ENCODE measurements at places on chromosomes 6 and 20.

DNA sequence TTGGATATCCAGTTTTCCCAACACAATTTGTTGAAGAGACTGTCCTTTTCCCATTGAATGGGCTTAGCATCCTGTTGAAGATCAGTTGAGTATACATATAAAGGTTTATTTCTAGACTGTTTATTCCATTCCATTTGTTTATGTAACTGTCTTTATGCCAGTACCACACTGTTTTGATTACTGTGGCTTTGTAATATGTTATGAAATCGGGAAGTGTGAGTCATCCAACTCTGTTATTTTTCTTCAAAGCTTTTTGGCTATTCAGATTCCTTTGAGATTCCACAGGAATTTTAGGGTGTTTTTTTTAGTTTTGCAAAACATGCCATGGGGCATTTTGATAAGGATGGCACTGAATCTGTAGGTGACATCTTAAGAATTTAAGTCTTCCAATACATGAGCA is 188.3 kb downstream of the BMP7 start:
- DNase-seq: no peak

- no peak for DNase-seq
Measured at GRCh38 chr20:58046311-58046710, 182.1 kb downstream of the ANKRD60 start.

DNA sequence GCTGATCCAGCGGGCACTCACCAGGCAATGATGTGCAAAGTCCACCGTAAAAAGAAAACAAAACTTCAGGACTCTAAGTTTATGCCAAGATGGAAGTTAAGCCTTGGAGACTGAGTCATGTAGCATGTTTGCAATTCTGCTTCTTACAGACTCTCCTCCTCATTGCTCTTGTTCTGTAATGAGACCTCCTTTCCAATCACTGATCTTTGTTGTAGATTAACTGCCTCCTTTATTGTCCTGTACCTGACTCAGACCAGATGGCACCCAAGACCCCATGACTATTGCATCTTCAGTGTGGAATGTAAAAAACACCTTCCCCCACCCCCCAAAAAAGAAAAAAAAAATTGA is 11.2 kb downstream of the NEU1 start:
- DNase-seq: no peak

- DNase-seq: no peak
Measured at GRCh38 chr6:144478483-144478882, 193.3 kb downstream of the UTRN start.

DNA sequence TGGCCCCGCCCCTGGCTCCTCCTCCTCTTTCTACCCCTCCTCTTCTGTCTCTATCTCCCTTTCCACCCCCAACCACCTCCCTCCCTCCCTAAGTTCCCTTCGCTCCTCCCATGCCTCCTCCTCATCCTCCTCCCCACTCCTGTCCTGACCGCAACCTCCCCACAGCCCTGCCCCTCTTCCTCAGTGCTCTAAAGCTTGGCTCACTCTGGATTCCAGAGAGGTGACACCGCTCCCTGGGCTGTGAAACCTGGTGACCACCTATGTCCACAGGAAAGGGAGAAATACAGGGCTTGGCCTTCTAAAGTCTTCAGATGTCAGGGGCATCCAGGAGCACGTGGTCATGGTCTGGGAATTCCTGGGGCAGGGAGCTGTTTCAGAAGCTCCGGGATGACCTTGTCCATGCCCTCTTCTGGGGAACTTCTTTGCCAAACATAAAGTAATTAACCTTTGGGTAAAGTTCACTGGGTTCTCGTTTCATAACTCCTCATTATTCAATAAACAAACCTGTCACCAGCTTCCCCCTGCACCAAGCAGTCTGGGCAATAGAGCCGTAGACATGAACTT is 345 bp upstream of the CST5 start:
- DNase-seq: no peak

DNA sequence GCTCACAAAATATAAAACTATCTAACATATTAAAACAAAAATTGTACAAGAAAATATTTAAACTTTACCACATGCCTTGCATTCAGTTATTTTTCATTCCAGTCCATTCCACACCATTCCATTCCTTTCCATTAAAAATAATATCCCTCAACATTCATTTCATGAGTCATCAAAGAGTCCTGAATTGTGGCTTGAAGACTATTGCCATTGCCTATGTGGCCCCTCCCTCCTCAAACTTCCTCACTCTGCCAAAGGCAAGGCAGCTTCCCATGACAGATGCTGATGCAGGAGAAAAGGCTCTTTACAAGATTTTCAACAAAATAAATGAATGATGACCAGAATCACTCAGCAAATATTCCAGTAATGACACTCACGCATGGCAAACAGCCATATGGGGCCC is 31.7 kb downstream of the IL20RA start:
- DNase-seq: no peak

- peak; percentile 35 for DNase-seq
Measured at GRCh38 chr6:33091957-33092356, 16.2 kb downstream of the HLA-DPB1 start.

- DNase-seq: no peak
Measured at GRCh38 chr20:44581515-44581914, 864 bp upstream of the PKIG start.

DNA sequence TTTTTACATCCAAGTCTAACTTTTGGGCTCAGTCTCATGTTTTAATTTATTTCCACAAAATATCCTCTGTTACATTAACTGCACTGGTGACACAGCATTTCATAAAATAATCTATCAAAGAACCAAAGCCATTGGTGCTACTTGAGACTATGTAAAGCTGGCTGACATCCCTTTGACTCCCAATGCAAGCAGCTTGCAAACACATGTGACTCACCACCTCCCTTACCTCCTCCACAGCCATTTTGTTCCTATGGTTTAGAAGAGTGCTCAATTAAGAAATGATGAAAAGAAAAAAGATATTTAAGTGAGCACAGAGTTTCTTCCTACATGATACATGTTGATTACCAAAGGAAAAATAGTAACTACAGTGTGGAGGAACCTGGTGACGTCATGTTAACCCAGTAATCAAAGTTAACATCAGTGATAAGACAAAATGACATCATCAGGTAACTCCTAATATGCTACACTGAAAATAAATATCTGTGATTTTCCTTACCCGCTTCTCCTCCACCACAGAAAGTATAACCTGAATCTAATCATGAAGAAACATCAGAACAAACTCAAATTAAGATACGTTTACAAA is 53.3 kb upstream of the LGSN start:
- DNase-seq: no peak

DNA sequence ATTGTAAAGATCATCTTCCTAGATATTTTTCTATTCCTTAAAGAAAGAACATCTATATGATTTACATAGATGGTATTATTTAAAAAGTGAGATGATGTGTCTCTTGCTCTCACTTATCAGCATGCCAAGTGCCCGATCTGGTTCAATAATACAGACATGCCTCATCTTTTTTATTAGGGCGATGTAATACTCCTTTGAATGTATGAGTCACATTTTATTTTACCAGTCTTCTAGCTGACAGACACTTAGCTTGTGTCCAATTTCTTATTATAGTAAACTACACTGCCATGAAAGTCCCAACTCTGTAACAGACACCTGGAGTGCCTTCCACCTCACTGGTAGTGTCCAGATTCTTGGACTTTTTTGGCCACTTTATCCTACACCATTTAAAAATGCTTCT is 586.6 kb upstream of the BTBD3 start:
- DNase-seq: no peak

DNA sequence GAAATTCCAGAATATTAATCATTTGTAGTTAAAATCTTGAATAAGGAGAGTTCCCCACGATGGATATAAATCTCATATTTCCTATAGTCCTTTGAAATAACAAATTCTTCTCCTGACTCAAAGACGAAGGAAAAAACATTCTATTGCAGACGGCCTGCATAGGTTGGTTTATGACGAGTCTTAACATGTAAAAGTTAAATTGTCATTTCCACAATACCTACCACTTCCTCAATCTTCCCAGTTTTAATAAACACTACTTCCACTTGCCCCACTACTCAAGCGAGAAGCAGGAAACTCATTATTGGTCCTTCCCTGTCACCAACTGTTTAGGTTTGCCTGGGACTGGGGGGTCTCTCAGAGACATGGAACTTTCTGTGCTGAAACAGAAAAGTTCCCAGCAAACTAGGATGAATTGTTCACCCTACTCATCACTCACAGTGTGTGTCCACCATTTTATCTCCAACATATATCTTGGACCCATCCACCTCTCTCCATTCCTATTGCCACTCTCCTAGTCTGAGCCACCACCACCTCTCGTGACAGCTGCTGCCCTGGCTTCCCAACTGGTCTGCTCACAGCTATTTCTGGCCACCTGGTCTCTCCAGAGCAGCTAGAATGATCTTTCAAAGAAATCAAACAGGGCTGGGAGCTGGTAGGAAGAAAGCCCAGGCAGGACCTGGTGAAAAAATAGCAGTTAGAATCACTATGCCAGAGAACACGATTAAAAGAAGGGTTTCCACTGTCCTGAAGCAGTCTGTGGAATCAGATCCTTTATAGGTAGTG is 15.1 kb upstream of the ZSCAN9 start:
- DNase-seq: no peak

DNA sequence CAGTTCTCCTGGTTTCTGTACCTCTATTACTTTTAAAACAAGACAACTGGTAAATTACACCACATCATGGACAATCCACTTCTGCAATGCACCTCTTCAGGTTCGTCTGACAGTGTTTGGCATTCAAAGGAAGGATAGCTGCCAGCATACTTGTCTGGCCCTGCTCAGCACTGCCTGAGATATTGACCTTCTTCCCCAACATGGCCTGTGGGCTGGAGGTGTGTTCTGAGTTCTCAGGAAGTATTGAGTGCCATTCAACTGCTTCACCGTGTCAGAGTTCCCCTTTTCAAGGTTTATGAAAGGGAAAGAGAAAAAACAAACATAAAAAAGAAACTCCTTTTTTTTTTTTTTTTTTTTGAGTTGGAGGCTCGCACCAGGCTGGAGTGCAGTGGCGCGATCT is 267.9 kb upstream of the SASH1 start:
- DNase-seq: no peak

DNA sequence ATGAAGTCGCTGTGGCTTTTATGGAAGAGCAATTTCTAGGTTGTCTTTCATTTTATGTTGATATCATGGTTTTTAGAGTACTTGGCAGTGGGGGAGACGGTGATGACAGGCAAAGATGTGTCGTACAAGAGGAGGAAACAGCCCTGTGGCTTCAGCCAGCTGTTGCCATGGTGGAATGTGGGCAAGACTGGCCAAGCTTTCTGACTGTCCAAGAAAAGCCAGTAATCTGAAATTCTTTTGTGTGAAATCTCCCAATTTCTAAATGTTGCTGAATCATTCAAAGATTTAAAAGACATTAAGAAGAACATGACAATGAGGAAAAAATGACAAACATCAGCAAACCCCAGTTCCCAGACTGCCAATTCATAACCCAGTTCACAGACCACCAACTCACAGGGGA is 23.1 kb downstream of the PFDN4 start:
- no peak for DNase-seq

DNA sequence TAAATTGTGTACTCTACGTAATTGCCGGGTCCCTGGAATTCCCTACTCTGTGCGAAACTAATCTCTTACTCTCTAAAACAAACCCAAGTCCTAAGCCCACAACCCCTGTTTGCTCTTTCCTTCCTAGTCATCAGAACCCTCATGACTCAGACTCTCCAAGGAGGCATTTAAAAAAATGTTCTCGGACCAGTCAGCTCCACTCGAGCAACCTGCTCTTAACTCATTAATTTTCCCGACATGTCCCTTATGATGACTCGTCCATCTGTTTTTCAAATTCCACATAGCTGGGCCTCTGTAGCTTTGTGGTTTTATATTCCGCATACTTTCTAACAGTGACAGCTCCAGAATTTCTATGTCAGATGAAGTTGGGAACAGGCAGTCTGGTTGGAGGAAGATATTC is 2.6 kb upstream of the MUC22 start:
- DNase-seq: no peak

GRCh38 chr20:32115211-32115767 is 5.8 kb downstream of the TM9SF4 start:
- no peak for DNase-seq

- no peak for DNase-seq
Measured at GRCh38 chr20:12798286-12798685, 210.5 kb upstream of the SPTLC3 start.

GRCh38 chr6:125354649-125355048 is 52.9 kb upstream of the HDDC2 start:
- DNase-seq: no peak

DNA sequence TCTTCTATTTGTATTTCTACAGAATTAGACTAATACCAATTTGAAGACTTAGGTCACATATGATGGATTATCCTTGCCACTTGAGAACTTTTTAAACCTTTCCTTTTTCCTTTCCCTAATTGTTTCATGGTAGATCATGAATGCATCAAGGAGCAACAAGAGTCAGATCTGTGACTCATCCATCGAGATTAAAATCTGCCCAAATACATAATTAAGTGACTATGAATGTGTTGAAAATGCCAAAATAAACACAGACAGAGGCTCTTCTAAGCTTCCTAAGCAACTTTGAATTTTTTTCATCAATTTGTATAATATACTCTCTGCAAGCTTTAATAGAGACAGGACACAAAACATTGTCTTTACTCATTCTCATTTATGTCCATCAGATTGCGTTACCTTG is 23.5 kb upstream of the HTR1E start:
- DNase-seq: no peak

- DNase-seq: no peak
Measured at GRCh38 chr6:169253337-169254238, at the start of gene THBS2. THBS2 (minus strand) TSS chr6:169253846; CDS start chr6:169250784, 3,062 bp downstream.

- DNase-seq: no peak
Measured at GRCh38 chr6:109944448-109944847, 33.7 kb upstream of the GPR6 start.

DNA sequence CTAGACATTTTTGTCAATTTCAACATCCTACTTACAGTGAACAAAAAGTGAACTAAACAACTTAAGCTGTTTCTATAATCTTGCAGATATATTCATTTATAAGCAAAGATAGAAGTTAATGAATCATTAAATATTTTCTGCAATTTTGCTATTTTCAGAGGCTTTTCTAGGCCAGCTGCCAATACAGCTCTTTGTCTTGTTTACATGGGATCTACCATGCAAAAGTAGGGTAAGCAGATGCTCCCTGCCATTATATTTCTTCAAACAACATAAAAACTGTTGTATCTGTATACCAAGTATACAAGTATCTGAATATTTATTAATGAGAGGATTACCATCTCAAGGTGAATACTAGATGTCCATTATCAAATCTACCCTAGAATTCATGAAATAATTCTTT is 15.4 kb downstream of the PNISR start:
- no peak for DNase-seq

DNA sequence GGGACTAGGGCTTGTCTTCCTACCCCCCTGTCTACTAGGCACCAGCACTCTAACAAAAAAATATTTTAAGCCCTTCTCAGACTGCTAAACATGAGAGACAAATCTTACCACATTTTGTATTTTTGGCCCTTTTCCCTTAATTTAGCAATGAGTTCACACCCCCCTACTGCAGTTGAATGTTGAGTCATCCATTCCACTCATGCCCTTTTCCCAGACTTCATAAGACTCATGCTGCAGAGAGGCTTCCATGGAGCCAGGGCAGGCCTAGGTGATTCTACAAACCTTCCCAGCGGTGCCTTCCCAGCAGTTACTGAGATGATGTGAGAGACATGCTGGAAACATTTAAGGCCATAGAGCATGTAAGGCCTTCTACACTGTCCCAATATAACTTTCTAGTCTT is 53.9 kb downstream of the PXDC1 start:
- DNase-seq: no peak
